ENCODE measurements at places on chromosomes 1 and 21.

- DNase-seq: no peak
Observed at GRCh38 chr1:51444096-51444495, 75.0 kb downstream of the EPS15 start.

DNA sequence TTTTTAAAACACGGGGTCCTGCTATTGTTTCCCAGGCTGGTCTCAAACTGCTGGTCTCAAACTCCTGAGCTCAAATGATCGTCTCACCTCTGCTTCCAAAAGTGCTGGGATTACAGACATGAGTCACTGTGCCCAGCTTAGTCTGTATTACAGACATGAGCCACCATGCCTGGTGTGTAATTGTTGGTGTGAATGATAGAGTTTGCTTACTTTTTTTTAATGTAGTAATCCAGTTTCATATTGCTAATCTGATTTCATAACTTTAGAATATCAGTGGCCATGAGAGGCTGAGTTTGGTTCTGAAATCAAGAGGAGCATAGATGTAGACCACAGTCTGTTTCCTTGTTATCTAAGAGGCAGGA, 3.4 kb downstream of the EPB41 start:
- DNase-seq: no peak

GRCh38 chr21:15966231-15966630, 236.4 kb downstream of the USP25 start:
- no peak for DNase-seq

DNA sequence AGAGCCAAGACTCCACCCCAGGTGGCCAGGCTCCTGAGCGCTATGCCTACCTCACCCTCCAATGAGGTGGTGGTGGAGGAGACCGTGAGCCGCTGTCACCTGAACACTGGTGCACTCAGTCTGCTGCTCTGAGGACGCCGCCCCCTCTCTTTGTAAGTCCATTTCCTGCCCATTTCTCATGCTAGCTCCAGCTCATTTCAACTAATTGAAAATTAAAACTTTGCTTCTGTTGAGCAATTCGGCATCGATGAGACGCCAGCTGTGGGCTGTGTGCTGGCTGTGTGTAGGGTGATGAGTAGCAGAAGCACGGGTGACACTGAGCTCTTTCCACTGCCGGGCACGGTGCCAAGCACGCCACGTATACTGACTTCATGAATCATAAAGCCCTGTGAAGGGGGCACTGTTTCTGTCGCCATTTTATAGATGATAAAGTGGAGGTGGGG, 11.2 kb downstream of the TNFRSF1B start:
- DNase-seq: no peak

- DNase-seq: no peak
Observed at GRCh38 chr1:186865253-186865652, 36.5 kb downstream of the PLA2G4A start.

- DNase-seq: no peak
Observed at GRCh38 chr1:216246577-216247203, 176.6 kb downstream of the USH2A start.

DNA sequence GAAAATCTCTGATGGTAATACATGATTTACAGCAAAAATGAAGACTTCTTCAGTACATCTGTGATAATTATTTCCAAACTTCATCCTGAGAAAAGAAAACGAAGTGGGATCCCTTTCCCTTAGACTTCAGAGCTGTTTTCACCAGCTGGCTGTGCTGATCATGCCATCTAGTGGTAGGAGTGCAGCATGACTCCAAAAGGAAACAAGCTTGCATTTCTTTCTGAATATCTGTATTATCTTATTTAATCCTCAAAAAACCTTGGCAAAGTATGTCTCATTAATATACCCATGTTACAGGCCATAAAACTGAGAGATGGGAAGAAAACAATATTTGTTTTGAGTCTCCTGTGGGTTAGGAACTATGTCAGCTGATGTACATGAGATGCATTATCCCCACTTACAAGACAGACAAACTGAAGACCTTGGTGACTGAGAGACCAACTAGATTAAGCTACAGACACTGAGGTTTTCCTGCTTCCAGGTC, 9.8 kb upstream of the GJA8 start:
- peak; percentile 36 for DNase-seq

DNA sequence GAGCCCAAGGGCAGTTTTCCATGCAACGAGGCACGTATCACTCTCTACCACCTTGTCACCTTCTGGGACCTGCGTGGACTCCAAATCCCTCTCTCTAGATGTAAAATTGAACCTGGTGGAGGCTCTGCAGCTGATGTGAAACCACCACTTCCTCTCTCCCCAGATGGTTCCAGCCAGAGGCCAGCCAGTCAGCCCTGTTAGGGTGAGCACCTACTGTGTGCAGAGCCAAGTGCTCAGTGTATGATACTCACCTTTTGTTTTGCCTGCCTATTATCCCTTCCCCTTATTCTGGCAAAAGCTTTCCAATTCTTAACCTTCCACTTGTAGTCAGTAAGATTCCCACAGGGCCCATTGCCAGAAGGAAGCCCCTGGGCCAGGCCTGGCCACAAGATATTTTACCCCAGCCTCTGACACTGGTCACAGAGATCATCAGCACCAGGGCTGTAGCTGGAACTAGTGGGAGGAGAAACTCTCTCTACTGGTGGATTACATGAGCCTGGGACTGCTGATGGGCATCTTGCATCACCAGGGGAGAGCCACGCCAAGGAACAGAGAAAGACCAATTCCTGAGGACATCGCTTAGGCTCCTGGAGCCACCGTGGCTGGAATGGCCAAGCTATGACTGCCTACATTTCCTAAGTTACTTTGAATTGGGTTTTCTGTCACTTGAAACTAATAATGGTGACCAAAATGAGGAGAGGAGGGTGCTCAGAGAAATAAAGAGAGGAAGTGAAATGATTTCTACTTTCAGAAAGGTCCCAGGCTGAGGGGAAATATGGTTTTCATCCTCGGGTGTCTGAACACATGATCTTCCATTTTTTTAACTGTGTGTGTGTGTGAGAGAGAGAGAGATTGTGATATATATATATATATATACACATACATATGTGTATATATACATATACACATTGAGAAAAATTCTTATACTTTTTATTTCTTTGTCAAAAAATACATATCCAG, 26.6 kb upstream of the RD3 start:
- DNase-seq: no peak

DNA sequence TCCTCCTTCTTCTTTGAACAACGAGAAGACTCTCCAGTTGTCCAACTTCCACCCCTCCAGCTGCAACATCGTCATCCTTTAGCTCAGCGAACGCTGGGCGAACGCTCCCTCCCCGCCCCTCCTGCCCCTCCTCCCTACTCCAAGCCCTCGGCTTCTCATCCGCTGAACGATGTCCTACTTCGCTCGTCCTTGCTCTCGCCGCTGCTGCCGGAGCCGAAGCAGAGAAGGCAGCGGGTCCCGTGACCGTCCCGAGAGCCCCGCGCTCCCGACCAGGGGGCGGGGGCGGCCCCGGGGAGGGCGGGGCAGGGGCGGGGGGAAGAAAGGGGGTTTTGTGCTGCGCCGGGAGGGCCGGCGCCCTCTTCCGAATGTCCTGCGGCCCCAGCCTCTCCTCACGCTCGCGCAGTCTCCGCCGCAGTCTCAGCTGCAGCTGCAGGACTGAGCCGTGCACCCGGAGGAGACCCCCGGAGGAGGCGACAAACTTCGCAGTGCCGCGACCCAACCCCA, at the start of gene BCAN:
Gene BCAN (plus strand): TSS at position 357 of the 504 bp plus-strand sequence. CDS start 3,938 bp downstream, outside the sequence.
- no peak for DNase-seq

GRCh38 chr1:6093611-6094010, 47.9 kb downstream of the KCNAB2 start:
- DNase-seq: no peak

- no peak for DNase-seq
Observed at GRCh38 chr1:30508611-30509010, 214.8 kb downstream of the MATN1 start.

DNA sequence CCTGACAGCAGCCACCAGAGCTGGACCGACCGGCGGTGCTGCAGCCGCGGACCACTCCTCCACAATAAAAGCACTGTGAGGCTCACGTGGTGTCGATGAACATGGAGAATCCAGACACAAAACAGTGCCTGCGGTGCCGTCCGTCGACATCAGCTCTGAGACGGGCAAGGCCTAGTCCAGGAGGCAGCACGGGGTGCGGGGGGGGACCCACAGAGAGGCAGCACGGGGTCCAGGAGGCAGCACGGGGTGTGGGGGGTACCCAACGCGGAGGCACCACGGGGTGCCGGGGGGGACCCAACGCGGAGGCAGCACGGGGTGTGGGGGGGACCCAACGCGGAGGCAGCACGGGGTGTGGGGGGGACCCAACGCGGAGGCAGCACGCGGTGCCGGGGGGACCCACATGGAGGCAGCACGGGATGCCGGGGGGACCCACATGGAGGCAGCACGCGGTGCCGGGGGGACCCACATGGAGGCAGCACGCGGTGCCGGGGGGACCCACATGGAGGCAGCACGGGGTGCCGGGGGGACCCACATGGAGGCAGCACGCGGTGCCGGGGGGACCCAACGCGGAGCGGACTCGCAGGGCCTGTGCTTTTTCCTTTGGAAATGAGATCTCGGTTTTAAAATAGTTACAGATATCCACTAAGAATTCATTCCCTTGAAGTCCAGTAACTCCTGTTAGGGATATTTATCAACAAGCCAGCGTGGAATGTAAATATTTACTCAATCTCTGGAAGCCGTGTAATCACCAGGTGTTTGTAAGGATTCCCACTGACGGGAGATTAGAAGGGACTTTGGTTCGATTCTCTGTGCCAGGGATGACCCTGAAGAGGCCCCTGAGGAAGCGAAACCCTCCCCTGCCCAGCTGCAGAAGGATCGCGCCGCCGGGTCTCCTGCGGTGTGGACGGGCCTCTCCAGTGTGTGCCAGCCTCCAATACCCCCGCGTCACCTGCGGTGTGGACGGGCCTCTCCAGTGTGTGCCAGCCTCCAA, 52.1 kb downstream of the COL6A1 start:
- DNase-seq: no peak

- no peak for DNase-seq
Observed at GRCh38 chr1:162485236-162485635, 12.4 kb upstream of the UHMK1 start.

GRCh38 chr21:17631195-17631594, 18.5 kb upstream of the BTG3 start:
- no peak for DNase-seq

- no peak for DNase-seq
Observed at GRCh38 chr1:8004113-8004802, 21.9 kb downstream of the ERRFI1 start.

DNA sequence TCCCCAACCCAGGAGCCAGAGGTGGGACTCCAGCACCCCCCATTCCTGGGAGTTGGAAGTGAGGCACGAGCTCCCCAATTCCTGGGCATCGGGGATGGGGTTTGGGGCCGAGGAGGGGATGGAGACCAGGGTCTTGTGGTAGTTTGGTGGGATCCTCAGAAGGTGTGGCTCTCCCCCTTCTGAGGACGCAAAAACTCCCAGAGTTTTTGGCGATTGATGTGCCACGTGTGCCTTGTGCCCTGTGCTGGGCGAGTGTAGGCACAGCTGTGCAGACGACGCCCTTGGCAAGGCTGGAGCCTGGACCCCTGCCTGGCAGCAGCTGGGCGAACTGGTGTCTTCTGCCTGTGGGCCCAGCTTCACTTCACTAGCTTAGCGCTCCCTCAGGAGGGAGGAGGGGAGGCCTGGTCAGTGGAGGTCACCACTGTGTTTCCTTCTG, 2.6 kb downstream of the GUK1 start:
- no peak for DNase-seq

- DNase-seq: no peak
Observed at GRCh38 chr1:171841050-171841910, at the start of gene DNM3. Gene DNM3, plus strand, starts transcription at chr1:171841498. Its CDS starts 159 bp downstream, at chr1:171841657.

DNA sequence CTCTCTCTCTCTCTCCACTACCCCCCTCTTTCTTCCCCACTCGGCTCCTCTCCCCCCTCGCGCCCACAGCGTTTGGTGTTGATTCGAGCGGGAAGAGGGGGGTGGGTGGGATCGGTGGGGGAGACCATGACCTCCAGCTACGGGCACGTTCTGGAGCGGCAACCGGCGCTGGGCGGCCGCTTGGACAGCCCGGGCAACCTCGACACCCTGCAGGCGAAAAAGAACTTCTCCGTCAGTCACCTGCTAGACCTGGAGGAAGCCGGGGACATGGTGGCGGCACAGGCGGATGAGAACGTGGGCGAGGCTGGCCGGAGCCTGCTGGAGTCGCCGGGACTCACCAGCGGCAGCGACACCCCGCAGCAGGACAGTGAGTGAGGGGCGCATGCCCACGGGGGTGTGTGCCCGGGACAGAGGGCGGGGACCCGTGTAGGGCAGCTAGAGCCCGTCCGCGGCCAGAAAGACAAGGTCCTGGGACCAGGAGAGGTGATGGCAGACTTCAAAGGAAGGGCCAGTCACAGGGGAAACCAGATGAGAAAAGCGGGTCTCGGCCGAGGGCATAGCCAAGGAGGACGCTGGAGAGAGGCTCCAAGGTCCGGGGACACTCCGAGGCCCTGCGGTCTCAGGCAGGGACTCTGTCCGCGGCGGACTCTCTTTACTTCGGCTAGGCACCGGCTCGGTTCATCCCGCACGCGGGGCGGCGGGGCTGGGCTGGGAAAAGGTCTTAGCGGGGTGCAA, at the start of gene PRRX1:
Gene PRRX1 (plus strand): TSS at position 39 of the 735 bp plus-strand sequence. CDS start 88 bp downstream, at position 127.
- DNase-seq: no peak

DNA sequence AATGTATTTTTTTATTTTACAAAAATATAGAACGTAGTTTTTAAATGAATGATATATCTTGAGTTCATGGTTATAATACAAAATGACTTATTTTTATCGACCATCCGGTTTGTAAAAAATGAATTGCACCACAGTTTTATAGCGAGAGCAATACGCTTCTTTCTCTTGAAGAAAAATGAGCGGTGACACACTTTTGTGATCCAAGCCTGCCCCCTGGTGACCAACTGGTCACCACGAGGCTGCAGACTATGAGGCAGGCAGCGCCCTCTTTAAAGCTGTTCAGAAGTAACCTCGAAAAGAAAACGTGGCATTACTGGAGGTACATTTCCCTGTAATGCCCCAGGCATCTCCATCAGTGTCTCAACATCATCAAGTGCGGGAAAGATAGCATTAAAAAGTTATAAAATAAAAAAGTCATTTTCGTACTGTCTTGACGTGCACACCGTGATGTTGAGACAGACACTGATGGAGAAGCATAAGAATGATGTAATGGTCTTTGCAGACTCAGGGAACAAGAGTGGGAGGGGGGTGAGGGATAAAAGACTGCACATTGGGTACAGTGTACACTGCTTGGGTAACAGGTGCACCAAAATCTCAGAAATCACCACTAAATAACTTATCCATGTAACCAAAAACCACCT, 734.2 kb upstream of the ADAMTS5 start:
- DNase-seq: peak; percentile 40

- no peak for DNase-seq
Observed at GRCh38 chr1:244615301-244615700, 37.6 kb upstream of the DESI2 start.

DNA sequence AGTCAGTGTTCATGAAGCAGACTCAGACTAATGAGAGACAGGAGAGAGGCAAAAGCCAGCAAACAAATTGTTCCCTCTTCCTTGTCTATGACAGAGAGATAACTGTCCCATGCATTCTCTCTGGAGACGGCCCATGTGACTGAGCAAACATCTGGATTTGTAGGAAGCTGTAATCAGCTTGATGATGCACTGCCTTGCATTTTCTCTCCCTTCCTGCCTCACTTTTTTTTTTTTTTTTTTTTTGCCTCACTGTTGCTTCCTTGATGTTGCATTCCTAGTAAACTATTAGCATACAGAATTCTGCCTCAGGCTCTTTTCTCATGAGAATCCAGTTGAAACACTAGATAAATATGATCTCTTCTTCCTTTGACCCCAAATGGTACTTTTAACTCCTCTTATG, 134.5 kb downstream of the HHIPL2 start:
- DNase-seq: no peak

All from NCI-H1048 (cell line).